NCI-H1417 treated with DMSO at 0.1 percent for 48 hours (cell line): ENCODE measurements at places on chromosomes 11 and 22.

GRCh38 chr11:67269401-67270255 is 3.4 kb downstream of the GRK2 start:
- no peak for DNase-seq

GRCh38 chr11:117605331-117605730 is 191.7 kb downstream of the DSCAML1 start:
- no peak for DNase-seq

DNA sequence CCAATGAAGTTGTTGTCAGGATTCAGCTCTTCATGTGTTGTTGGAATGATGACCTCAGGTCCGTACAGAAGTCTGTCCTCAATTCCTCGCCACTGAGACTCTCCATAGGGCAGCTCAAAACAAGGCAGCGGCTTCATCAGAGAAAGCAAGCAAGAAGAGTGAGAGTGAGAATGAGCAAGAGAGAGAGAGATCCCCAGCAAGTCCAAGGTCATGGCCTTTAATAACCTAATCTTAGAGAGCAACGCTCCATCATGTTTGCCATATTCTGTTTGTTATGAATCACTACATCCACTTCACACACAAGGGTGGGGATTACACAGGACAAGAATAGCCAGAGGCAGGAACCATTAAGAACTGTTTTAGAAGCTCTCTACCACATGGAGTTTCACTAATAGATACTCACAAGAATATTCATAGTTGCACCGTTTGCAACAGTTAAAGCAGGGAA is 23.3 kb upstream of the MMP7 start:
- no peak for DNase-seq

DNA sequence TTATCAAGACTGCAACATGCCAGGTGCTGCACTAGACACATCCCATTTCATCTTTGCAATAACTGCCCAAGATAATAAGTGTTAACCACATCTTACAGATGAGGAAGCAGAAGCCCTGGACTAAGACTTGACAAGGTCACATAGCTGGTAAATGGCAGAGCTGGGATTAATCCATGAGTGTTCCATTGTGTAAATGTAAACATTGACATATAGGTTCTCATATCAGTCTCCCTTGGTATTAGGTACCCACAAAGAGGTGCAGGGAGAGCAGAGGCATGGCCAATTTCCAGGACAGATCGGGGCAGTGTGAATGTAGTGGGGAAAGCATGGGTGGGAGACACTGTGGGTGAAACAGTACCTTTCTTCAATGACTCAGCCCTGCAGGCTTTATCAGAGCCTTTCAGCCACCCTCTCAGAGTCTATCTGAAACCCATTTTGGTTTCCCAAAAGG is 17.9 kb downstream of the MICAL2 start:
- DNase-seq = no peak

DNA sequence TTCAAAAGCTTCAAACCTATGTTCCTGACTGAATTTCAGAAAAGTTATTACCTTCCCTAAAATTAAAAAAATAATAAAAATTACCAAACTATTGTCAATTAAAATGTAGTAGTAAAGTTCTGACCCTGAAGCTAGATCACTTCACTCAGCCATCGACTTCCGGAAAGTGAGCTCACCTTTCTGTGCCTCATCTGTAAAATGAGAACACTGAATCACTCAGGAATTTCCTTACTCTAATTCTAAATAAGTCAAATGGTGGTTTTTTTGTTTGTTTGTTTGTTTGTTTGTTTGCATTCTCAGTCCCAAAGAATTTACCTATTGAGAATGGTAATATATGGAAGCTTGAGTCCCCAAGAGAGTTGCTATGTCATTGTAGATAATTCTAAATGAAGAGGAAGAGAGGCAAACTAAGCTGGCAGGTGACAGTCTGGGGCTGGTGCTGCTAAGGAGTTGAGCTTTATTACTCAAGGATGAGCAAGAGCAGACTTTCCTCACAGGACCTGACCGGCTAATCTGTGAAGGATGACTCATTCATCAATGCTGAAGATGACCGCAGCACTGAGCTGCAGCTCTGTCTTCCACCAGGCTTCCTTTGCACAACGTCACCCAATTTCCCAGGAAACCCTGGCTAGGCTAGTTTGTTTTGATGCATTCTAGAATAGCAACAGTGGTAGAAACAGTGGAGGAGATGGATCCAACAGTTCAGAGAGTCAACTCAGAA is 248.8 kb downstream of the RAB38 start:
- no peak for DNase-seq

DNA sequence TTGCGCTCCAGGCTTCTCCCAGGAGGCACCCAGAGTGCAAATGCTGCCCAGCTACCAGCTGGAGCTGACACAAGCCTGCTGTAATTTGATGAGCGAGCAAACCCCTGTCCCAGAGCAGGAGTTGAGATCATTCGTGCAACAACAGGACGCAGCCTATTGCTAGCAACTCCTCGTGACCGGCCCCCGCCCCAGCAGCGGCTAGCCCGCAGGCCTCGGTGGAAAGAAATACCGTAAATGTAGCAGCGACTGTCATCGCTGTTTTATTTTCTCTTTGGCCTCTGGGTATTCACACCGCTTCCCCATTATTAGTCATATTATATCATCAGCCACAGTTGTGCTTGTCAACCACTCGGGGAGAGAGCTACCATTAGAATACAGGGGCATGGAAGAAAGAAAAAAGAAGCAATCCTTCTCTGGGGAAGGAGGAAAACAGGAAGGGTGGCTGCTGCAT is 59.2 kb upstream of the ATXN10 start:
- no peak for DNase-seq

DNA sequence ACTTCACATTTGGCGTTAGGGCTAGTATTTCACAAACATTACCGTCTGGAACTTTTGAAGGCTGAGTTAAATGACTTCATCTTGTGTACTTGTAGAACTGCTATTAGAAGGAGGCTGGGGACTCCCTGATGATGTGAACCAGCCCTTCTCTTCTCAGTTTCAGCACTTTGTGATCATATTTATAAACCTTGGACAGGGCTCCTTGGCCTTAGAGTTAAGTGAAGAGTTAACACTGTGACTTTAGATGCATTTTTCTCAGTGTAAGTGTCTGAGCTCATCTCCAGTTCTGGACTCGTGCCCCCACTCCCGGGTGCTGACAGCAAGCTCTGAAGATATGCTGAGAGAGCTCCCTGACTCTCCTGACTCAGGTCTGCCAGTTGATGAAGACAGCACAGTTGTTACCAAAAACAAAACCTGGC is 8.4 kb downstream of the MIAT start:
- no peak for DNase-seq

- no peak for DNase-seq
These were observed 621.2 kb downstream of the KCNA4 start for GRCh38 chr11:29395555-29396072.

- no peak for DNase-seq
These were observed 2.5 kb downstream of the SMIM35 start for GRCh38 chr11:118084247-118084646.

- no peak for DNase-seq
These were observed 441.1 kb downstream of the TBC1D22A start for GRCh38 chr22:47203554-47203991.

DNA sequence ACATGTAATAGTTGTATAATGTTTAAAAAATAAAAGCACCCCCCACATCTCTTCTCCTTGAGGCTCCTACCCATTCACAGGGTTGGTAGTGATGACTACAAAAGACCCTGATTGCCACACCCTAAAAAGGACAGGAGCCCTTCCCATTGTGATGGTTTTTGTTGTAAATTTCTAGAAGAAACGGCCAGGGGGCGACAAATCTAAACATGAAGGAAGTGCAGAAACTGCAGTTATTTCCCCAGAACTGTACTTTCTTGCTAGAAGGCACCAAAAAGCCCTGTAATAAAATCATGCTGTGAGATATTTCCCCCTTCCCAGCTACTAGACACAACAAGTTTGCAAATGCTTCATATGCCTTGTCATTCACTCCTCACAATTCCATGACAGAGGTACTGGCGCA is 10.8 kb downstream of the PRR5L start:
- no peak for DNase-seq

GRCh38 chr22:39362932-39363331 is 13.1 kb downstream of the SYNGR1 start:
- no peak for DNase-seq

DNA sequence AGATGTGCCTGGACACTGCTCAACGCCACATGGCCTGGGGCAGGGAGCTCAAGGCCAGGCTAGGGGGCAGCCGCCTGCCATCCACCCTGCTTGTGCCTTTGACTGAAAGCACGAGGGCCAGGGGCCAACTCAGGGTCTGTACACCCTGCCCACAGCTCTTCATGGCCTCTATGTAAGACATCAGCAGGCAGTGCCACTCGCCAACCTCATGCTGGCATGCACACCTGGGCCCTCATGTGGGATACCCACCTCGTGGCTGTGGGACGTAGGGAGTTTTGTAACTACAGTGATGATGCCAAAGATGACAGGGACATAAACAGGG is 25.6 kb downstream of the TBX1 start:
- DNase-seq = no peak

- peak; percentile 90 for DNase-seq
These were observed 70.7 kb downstream of the FLI1 start for GRCh38 chr11:128764424-128765095.
